ENCODE measurements at places on chromosomes 6 and 20.

- no peak for DNase-seq
Observed at GRCh38 chr6:583635-584034, 73.3 kb downstream of the HUS1B start.

GRCh38 chr6:8530785-8531435 is 95.6 kb upstream of the SLC35B3 start:
- DNase-seq: no peak

DNA sequence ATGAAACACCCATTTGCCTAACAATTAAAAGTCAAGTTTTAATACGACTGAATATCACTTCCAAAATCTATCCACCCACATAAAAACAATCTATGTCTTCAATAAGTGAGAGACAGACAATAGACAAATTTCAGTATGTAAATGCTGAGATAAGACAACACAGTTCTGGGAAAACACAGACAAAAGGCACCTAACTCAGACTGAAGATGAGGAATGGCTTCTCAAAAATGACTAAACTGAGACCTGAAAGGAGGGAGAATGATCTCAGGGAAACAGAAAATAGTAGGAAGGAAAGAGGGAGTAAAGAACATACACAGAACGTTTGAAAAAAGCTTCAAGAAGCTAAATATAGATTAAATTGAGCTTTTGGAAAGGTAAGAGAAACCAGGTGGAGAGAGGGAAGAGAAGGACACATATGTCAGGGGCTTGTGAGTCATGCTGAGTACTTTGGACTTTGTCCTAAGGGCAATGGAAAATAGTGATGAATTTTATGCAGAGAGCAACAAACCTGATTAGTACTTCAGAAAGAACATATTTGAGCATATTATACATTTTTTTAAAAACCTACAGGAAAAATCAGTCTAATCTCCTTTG is 16.1 kb downstream of the LMBRD1 start:
- no peak for DNase-seq

- DNase-seq: no peak
Observed at GRCh38 chr20:35876033-35876320, 78.3 kb downstream of the SCAND1 start.

GRCh38 chr6:31918069-31918720 is 9.3 kb upstream of the C2 start:
- no peak for DNase-seq

GRCh38 chr6:159969204-159969912 is 476 bp downstream of the IGF2R start:
- DNase-seq: peak; percentile 21

DNA sequence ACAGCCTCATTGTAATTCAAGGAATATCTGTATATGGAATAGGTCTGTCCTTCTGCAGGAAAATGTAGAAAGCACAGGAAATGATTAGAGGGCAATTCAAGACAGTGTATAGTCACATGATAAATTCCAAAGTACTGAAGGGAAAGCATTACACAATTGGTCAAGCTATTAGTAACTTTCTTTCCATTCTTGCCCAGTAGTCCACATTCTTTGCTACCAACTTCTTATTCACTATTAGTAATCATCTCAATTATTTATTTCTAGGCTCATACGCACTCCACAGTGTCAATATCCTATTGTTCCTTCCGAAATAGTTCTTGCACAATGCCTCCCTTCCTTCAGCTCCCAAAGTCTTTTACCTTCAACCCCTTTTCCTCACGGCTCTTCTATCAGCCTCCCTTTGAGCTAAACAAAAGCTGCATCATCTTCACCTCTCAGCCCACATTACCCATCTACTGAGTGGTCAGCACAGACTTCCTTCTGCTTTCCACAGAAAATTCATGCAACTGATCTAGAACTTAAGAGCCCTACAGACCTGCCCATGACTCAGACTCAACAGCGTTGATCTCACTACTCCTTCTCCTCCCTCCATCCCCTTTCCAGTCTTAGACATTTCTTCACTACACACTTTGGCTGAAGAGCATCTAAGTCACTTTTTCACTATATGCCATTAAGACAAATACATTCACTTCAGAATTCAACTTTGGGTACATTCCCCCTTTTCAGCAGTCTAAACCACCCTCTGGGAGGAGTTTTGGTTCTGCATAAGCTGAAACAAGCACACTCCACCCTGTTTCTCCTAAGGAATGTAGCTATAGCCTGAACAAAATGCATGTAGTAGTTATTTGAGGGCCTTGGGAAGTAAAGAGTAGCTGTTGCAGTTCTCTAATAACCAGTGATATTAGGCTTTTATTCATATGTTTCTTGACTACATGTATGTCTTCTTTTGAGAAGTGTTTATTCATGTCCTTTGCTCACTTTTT is 157.9 kb downstream of the KIF16B start:
- no peak for DNase-seq

DNA sequence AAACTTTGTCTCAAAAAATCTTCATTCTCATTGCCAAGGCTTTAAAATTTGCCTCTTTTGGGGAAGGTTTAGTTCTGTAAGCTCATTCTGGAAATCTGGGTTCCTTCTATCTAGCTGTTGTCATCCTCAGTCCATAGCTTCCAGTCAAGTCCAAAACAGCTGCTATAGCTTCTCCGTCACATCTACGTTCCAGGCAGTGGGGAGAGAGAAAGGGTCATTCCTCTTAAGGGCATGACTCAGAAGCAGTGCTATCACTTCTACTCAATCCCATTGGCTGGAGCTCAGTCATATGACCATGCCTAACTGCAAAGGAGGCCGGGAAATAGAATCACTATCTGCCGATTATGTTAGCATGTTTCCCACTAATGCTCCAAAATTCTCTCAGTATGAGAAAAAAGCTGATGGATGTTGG is 141.4 kb upstream of the PTPN1 start:
- no peak for DNase-seq

- peak; percentile 44 for DNase-seq
Observed at GRCh38 chr6:137723273-137724017, 143.6 kb upstream of the TNFAIP3 start.

DNA sequence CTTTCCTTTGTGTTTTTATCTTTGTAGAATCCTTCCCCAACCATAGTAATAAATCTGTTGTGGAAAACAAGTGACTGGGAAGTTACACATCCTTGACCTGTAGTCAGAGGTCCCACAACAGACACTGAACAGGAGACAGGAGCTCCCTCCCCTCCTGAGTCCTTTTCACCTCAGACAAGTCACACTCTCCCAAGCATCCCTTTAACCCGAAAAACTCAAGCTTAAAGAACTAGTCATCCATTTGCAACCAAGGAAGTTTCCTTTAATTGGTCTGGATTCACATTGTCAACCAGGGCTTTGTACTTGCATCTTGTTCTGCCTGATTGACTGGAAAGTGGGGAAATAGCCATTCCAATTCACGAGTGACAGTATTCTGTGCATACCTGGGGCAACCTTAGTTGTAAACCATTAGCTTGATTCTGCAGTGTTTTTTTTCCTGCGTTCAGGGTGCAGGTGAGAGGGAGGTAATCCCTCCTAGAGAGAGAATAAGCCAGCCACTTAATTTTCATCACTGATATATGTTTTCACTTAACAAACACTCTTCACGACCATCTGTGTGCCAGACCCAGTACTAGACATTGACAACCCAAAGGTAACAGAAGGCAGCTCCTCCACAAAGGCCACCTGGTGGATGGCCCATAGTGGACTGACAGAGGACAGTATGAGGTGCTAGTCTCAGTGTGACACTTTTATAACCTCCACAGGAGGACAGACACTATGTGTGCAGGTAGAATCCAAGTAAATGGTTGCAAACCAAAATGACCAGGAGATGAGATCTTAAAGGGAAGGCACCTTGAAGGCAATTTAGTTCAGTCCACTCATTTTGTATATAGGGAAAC is 112.4 kb downstream of the SLX4IP start:
- no peak for DNase-seq

DNA sequence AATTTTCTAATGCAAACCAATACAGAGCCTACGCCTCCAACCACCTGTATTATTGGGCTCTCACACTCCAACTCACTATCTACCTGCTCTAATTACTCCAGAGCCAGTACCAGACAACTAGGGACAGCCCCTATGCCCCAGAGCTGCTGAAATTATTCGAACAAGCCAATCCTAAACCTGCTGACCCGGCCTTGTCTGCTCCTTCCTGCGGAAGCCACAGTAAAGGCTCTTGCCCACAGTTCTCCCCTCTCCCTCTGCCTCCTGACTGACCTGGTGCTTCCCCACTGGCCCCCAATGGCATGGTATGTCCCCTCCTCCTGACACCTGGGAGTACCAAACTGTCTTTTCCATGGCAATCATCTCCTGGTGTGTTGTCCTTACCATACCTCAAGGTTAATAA is 4.1 kb upstream of the TOX2 start:
- DNase-seq: no peak

DNA sequence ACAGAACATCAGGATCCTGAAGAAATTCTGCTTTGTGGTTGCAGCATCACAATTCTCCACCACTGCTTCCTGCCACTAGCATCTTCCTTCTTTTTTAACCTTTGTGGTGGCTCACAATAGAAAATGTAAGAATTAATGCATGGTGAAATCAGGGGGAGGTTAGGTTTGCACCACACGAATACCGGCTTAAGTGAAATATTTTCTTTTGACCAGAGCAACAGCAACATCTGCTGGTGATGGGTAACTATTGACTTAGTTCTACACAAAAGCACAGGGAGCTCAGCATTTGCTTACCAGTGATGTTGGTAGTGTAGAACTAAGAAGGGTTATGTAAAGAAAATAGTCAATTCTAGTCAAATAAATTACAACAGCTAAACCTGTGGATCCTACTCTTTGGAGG is 280.5 kb downstream of the SYNE1 start:
- DNase-seq: peak; percentile 41

DNA sequence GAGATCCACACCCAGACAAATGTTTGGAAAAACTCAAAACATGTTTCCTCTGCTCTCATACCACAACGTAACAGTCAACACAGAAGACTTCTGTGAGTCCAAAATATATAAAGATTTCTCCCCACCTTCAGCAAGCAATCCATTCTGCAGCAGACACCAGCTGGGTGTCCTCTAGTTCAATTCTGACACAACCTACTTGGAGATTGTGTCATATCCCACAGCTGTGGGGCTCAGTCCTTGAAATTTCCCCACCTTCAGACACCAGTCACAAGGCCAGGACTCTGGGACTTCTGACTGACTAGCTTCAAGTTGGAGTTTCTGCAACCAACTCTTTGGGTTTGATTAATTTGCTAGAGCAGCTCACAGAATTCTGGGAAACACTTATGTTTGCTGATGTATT is 244.8 kb upstream of the CDYL start:
- no peak for DNase-seq

DNA sequence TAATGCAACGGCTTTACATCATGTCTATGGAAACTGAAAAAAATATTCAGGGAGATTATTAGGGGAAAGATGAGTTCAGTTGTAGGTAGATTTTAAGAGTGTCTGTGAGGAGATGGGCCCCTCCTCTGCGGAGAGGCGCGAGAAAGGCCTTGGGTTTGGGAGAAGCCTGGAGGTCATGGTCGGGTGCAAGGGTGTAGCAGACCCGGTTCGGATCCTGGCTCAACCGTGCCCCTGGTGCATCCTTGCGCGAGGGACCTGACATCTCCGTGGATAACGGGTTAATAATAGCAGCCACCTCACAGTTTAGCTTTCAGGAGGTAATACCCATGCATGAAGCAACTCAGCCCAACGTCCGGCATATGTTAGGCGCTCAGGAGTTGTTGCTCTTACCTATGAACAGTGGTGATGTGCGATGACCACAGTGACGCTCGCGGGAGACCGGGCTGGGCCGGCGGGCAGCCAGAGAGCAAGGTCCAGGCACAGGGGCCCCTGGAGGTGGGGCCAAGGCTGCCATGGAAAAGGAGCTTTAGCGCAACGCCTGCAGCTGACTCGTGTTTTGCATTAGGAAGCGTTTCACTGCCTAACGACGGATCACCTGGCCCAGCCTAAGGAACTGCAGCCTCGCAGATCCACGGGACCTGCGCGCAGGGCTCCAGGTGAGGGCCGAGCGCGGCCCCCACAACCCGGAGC is 146.4 kb upstream of the ARID1B start:
- DNase-seq: no peak

DNA sequence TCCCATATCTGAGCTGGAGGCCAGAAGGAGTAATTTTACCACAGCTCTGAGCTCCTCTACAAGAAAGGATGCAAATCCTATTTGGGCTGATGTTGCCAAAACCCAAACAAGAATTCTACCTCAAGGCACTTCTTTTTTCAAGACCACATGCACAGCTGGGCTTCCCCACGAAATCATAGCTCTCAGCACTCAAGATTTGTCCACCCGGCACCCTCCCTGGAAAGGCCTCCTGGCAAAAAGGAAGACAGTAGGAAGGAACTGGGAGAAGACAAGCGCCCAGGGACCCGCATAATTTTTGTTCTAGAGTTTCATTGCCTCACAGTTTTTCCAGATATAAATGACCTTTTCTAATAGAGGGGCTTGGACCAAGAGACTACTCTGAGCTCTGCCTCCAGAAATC is 90.5 kb downstream of the BANF2 start:
- DNase-seq: no peak

DNA sequence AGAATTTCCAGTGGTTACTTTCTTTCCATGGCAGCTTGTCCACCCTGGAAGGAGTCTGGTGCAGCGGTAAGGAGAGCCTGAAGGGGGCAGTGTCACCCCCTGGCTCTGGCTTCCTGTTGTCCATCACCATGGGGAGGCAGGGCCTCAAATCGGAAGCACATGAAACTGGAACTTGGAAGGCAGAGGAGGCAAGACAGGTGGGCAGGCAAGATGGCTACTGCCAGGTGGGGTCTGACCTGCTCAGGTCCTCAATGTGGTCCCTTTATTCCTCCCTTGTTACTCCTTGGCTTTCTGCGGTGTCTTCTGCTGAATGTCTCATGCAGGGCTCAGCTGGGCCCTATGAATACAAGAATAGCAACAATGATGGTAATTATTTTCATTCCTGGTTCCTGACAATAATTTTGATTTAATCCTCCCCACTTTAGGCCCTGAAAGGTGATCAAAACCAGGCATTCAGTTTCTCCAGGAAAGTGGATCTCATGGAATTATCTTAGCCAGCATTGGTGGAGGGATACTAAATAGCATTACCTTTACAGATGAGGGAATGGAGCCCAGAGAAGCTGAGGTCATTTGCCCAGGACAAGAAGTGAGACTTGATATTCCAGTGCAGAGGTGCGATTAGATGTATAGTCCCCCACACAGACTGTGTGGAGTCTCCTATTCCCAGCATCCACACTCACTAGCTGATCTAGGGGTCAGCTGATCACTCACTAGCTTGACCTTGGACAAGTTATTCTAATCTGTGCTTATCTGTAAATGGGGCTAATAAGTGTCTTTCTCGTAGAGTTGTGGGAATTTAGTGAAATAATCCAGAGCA is 17.6 kb upstream of the SNAI1 start:
- DNase-seq: peak; percentile 22

GRCh38 chr20:24634855-24635254 is 165.4 kb downstream of the SYNDIG1 start:
- DNase-seq: no peak
